ENCODE measurements at places on chromosomes 3 and 15.

DNA sequence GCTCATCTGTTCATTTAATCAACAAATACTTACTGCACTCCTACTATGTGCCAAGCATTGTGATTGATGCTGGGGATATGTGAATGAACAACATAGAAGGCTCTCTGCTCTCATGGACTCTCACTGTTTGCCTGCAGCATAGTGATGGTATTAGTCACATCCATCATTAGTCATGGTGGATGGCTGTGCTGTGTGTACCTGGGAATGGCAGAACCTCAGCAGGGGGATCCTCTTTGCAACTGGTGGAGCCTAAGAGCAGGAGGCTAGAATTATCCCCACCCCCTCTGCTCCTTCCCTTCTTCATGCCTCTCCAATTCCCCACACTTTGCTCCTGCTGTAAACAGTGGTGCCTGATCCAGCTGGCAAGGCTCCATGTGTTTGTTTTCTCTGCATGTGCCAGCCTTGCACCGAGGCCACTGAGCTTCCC is 20.5 kb downstream of the BOC start:
- DNase-seq: no peak

- DNase-seq: no peak
These were observed 9.0 kb upstream of the ZBED2 start for GRCh38 chr3:111604119-111604518.

GRCh38 chr3:46006238-46007032 is 10.8 kb upstream of the FYCO1 start:
- no peak for DNase-seq

- DNase-seq: no peak
These were observed 7.9 kb downstream of the LYZL4 start for GRCh38 chr3:42402394-42403096.

- DNase-seq: no peak
These were observed 56.8 kb upstream of the SPATA12 start for GRCh38 chr3:57003676-57004075.

DNA sequence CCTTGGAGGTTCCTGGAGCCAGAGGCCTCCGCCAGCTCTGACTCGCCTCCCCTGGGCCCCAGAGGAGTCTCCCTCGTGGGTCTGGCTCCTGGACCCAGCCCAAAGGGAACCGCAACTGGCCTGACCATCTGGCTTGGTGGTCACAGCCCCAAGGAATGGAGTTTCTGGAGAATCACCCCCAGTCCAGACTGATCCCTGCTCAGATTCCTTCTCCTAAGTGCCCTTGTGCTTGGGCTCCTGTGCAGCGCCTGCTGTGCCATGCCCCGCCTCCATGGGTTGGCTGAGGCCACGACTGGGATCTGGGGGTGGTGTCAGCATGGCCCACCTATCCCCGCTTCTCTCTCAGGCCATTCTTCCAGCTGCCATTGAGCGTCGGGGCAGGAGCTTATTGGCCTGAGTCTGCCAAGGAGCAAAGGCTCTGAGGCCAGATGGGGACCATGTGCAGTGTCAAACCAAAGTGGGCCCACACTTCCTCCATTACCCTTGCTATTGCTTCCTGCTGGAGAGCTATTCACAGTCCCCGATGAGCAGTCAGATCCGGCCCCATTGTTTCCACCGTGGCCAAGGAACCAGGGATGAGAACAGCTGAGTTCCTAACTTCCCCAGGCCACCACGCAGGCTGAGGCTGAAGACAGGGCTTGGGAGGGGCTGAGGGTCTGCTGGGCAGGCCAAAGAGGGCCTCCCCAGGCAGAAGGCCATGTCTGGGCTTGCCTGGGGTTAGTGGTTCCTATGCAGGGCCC is 19.0 kb downstream of the CSPG4 start:
- DNase-seq: no peak

- DNase-seq: no peak
These were observed 384.9 kb upstream of the THBS1 start for GRCh38 chr15:39195961-39196486.

DNA sequence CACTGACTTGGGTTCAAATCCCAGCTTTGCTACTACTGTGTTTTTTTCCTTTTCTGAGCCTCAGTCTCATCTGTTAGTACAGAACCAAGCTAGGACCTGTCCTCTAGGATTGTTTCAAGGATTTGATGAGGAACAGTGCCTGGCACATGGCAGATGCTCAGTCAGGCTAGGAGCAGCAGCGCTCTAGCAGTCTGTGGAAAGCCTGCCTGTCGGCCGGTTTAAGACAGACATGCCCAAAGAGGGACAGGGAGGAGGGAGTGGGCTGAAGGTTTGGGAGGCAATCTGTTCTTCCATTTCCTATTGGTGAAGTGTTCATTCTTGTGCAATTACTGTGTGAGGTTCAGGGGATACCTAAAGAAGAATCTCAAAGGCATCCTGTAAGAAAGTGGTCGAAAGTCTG is 35.1 kb upstream of the RGMA start:
- no peak for DNase-seq

GRCh38 chr3:5494905-5495519 is 307.5 kb downstream of the EDEM1 start:
- DNase-seq: no peak

DNA sequence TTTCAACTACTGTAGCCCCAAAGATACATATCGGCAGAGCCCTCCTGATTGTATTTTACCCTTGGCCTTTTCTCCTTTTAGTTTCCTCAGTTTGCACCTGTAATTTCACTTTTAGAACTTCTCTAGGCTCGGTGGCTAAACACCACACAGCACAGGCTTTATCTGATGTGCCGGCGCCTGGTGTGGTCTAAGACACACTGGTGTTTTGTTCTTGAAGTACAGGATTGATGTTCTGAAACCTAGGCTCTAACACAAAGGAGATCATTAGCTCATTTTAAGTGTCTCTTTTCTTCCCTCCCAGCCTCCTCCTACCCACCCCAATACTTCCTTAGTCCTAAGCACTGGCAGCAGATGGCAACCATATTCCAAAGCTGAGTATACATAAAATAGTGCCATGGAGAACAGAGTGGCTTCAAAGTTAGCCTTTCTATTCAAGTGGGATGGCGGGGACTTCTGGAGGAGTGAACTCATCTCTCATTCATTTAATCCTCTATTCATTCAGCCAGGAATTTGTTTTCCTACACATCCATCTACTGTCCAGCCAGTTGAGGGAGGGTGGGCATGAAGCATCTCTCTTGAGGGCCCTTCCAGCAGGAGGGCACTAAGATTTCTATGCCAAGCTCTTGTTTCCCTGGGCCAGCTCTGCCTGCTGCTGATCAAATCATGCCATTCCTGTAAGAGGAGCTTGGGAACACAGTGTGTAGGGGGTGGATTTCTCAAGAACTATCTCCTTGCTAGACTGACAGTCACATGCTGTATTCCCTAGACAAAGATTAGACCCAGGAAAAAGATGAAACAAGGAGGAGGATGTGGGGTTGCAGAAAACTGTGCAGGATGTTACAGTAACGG is 71.2 kb downstream of the TIGIT start:
- no peak for DNase-seq

DNA sequence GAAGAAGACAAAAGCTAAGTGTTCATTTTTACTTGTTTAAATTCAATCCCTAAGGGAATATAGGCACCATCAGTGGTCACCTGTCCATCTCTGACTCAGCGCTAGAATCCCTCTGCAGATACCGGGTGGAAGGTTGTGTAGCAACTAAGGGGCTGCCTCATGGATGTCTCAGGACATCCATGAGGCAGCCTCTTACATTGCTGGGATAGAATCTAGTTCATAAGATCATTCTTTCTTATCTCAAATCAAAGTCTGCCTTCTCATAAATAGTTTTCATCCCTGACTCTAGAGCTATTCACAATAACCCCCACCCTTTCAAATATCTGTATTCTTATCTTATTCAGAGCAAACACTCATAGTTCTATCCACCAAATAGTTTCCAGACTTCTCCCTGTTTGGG is 38.1 kb downstream of the HSPBAP1 start:
- no peak for DNase-seq

GRCh38 chr3:23159929-23160328 is 43.2 kb upstream of the UBE2E2 start:
- no peak for DNase-seq

DNA sequence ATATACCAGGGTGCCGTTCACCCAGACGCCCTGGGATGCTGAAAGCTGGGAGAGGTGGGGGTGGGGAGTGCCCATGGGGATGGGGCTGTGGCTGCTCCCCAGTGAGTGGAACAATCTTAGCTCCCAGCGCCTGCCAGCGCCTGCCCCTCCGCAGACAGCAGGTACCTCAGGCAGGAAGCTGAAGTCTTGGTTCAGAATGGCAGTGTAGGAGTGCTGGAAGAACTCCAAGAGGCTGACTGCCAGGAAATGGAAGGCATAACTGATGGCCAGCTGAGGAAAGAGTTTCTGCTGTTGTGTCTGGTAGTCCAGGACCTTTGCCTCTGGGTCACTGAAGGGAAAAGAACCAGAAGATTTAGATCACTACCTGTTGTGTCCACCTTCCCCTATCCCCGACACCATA is 8.4 kb downstream of the ACOX2 start:
- DNase-seq: no peak

DNA sequence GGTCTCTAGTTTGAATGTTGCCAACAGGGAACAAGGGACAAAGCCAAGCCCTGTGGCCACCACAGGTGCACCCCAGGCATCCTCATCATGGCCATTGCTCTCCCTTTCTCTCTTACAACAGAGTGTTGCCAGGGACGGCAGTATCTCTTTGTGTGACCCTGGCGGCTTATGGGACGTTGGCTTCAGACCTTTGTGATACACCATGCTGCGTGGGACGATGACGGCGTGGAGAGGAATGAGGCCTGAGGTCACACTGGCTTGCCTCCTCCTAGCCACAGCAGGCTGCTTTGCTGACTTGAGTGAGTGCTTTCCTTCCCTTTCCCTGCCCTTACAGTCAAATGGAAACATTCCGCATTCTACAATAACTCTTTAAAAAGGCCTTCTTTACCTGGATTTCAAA is 38.2 kb downstream of the BOC start:
- DNase-seq: no peak

DNA sequence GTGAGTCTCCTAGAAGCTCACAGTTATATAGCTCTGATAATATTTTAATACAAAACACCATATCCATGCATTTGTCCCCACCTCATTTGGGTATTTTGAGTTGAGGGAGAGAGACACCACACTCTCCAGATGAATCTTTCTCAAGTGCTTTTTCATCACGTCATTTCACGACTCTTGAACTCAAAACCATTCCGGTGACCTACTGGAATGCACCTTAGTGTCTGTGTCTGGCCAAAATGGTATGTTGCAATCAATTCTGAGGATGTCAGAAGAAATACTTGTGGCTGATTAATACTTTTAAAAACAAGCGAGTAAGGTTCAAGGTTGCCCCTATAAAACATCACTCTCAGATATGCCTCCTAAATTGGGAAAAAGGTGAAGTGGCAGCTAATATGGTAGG is 352.6 kb upstream of the ICE2 start:
- no peak for DNase-seq

DNA sequence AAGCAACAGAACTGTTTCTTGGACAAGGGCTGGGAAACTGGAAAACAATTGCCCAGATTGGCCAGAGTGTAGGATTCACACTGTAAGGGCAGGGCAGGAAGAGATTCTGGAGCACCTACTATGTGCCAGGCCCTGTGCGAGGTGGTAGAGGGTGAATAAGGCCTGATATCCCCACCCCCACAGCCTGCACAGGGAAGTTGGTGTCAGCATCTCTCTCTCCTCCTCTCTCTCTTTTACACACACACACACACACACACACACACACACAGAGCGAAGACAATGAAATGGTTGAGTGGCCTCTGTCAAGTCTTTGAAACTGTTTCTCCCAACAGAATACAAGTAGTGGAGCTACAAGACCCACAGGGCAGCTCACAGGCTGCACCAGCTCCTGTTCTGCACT is 47.1 kb upstream of the SLCO2A1 start:
- DNase-seq: no peak

- DNase-seq: no peak
These were observed 123.2 kb downstream of the RAP2B start for GRCh38 chr3:153285194-153285641.

DNA sequence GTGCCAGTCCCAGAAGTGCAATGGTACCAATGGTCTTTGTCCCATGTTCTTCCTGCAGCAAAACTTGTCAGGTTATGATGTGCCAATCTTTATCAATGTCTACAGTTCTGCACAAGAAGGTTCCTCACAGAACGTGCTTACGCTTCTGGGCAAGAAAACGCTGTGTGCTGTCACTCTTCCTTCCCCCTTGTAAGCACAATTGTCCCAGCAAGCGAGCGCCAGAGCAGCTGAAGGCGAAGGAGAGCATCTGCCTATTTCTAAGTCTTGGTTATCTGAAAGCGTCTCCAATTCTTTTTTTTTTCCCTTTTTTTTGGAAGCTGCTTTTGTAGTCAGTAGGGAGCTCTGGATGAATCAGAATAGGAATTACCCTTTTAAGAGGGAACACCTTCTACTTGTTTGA is 514.4 kb downstream of the FGF12 start:
- no peak for DNase-seq

GRCh38 chr15:57527382-57528091 is 64.2 kb upstream of the MYZAP start:
- DNase-seq: no peak

DNA sequence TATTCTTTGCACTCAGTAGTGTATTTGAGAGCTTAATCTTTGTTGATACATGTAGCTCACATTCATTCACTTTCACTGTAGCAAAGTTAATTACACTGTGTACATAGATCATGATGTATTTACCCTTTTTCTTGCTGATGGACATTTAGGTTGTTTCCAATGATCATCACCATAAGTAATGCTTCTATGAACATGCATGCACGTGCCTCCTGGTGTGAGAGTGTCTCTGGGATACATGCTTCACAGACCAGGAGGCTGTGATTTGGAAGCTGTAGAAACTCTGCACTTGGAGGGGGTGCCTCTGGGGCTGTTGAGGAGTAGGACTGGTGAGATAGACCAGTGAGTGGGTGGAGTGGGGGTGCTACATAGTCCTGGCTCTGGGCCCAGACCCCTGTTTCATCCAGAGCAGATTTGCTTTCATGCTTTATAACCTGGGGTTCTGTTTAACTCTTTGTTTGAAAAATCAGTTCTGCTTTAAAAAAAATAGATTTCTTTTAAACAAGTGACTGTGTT is 18.2 kb upstream of the SMAD3 start:
- DNase-seq: no peak

DNA sequence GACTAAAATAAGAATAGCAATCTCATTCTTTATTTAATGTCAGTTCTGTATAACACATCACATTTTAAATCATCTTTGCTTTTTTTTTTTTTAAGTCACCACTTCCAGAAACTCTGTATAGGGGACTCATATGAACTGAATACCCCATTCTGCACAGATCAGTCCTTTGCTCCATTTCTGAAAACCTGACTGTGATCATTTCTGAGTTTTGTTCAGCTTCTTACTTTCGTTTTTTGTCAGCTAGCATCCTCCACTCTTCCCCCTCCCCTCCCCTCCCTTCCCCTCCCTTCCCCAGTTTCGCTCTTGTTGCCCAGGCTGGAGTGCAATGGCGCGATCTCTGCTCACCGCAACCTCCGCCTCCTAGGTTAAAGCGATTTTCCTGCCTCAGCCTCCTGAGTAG is 49.8 kb upstream of the SGO1 start:
- no peak for DNase-seq

DNA sequence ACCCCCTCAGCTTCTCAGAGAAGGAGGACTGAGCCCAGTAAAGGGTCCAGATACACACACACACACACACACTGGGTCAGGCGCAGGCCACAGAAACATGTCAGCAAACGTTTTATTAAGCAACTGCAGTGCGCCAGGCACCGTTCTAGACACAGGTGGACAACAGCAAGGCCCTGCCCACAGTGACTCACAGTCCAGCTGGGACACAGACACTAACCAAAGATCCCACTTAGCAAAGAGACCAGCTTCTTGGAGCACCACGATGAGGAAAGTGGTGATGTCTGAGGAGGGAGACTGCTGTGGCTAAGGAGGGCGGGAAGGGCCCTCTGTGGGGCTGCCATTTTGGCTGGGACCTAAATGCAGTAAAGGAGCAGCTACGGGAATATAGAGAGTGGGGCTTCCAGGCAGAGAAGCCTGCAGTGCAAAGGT is 2.8 kb upstream of the VILL start:
- DNase-seq: no peak

All from activated CD4-positive, alpha-beta T cell treated with anti-CD3 and anti-CD28 coated beads, Interleukin-2, amount 50 U/mL, for 1 hour (primary cell).